ENCODE measurements at places on chromosomes 7 and 10. TPM values are rescaled to one million over a fixed set of nuclear protein-coding genes. Genes with fewer than 3 reads are reported as not detected.

Gene EPO
- total RNA-seq: not detected

Gene PLOD3
- 163 TPM for total RNA-seq

Gene MINDY3
- 23.1 TPM for total RNA-seq

DNA sequence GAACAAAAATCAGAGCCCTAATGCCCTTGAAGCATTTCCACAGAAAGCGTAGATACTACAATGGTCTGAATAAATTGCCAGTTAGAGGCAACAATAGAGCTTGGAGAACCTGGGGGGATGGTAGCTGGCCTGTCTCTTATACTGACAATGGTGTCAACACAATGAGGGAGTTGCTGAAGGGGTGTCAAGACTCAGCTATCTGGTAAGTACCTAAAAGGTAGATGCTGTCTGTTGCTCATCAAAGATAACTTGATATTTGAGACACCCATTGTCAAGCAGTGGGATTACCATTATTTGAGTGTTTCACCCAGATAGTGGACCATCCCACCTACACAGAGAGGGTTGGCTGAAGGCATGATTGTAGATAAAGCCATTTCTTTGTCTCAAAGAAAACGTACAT lies 72.8 kb downstream of the PDE1C start:
- DNase-seq: no peak

DNA sequence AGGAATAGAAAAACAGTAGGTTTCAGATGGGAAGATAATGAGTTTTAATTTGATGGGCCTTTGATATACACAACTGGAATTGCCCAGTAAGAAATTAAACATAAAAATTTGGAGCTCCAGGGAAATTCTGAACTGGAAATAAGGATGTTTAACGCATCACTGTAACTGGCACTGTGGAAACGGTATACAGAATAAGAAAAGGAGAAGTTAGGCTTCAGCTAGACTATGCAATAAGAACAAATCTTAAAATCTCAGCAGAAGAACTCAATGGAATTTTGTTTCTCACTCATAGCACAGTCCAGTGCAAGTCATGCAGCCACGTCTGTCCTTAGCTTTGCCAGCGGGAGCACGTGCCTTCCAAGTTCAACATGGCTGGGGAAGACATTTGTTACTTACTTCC lies 52.9 kb upstream of the FGL2 start:
- no peak for DNase-seq

Data from LHCN-M2 (cell line).